ENCODE measurements at places on chromosomes 2 and 18.
A peak's percentile ranks its signal among the peaks of the same experiment; 100 is the strongest.

DNA sequence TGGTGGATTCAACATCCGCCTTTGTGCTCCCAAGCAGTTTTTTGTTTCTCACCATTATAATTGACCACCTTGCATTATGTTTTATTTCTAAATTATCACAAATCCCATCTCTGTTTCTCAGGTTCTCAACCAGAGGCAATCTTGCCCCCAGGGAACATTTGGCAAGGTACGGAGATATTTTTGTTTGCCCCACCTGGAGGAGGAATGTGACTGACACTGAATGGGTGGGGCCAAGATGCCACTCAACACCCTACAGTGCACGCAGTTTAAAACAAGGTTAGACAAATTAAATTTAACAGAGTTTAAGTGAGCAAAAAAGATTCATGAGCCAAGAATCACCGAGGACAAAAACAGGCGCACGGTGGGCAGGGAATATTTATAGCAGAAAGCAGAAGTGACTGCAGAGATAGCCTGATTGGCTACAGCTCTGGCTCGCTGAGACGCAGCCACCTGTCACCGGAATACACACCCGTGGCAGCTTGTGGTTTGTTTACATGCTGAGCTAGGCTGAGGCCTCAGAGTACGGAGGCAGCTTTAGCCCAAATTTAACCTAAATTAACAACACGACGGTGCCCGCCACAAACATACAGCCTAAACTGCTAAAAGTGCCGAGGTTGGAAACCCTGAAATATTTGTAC, 150.0 kb upstream of the ALKAL2 start:
- no peak for DNase-seq

GRCh38 chr2:219079417-219079816, 18.7 kb upstream of the IHH start:
- DNase-seq: no peak

- peak; percentile 83 for DNase-seq
Observed at GRCh38 chr2:191038241-191038725, 24.3 kb upstream of the STAT1 start.

DNA sequence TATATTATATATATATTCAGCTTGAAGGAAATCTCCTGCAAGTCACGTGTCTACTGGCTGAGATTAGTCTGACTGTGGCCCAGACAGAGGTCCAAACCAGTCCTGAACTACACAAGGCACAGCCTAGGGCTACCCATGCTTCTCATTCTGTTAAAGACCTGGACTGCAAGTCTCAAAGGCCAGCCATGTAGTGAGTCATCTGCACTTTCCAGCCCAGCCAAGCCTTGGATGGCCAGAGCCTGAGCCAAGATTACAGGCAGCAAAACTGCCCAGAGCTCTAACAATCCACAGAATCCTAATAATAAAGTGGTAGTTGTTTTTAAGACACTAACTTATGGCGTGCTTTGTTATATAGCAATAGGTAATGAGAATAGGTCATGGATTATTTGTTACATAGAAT, 259.6 kb downstream of the SS18 start:
- DNase-seq: peak; percentile 77

DNA sequence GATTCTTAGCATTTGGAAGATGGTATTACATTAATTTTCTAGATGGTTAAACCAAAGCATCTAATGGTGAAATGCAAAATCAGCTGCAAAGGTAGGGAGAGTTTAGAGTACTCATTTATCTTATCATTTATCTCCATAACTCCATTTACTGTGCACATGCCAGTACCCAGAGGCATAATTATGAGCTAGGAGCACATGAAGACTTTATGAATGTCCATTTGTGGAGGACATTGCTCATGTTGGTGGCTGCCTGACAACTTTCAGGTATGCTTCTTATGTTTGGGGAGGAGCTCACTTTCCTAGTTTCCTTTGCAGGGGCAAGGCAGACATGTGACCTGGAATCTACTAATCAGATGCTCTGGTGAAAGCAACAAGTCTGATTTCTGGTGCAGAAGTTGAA, 134.0 kb downstream of the NRP2 start:
- DNase-seq: no peak

- no peak for DNase-seq
Observed at GRCh38 chr18:49521216-49521835, 34.3 kb upstream of the C18orf32 start.

GRCh38 chr2:31192396-31192795, 24.9 kb downstream of the CAPN14 start:
- no peak for DNase-seq

- DNase-seq: peak; percentile 67
Observed at GRCh38 chr18:47215554-47216138, 35.8 kb downstream of the SKOR2 start.

DNA sequence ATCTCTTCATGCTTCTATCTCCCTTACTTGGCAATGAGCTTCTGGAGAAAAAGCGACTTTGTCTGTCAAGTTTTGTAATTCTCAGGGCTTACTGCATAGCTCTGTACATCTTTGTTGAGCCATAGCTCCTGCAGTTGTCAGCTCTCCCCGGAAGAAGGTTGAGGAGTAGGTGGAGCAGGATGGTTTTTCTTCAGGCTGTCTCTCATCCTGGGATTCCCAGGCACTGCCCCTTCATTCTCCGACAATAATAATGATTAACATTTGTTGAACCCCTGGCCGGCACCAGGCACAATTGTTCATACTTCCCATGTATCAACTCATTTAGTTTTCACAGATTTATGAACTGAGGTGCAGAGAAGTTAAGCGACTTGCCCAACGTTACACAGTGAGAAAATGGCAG, 23.5 kb upstream of the RHOB start:
- no peak for DNase-seq

DNA sequence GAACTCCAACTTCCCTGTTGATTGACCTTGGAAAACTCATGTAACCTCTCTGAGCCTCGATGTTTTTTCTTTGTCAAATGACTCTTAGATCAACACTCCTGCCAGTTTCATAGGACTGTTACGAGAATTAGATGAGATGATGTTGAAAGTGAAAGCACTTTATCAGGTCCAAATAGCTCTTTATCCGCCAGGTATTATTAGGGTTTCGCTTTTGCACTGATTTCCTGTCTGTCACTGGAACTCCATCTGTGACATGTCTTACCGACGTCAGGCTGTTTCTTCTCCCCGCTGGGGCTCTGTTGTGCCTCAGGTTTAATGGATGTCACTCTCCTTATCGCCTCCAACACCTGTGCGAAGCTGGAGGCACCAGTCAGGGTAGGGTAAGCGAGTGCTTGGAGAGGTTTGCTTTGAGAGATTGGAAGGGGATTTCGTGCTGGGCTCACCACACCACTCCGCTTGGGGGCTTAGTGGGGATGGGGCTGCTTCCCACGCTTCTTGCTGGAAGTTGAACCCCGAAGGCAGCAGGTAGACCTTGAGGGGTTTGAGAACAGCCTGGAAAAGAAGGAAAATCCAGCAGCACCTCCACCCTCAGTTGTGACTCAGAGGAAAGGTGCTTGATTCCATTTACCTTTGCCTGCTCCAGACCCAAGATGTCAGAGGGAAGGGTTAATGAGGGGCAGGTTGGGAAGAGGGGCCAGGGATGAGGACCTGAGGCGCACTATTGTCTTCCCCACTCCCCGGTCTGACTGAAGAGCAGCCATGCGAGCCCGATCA, 4.3 kb downstream of the GAD1 start:
- no peak for DNase-seq

DNA sequence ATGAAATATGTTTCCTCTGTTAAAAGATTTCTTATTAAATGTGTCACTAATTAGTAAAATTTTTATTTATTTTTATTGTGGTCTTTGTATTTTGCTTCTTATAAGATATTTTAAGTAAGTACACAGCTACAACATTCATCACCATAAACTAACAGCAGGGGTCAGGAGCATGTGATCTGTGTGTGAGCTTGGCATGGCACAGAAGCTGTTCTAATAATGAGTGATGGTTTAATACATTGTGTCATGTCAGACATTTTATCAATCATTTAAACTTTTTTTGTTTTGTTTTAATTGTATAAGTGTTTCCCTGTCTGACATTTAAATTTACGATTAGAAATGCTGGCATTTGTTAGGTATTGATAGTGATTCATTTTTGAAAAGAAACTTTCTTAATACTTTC, 585.4 kb downstream of the DSC3 start:
- no peak for DNase-seq

- DNase-seq: no peak
Observed at GRCh38 chr2:144632809-144633208, 112.9 kb upstream of the ZEB2 start.

DNA sequence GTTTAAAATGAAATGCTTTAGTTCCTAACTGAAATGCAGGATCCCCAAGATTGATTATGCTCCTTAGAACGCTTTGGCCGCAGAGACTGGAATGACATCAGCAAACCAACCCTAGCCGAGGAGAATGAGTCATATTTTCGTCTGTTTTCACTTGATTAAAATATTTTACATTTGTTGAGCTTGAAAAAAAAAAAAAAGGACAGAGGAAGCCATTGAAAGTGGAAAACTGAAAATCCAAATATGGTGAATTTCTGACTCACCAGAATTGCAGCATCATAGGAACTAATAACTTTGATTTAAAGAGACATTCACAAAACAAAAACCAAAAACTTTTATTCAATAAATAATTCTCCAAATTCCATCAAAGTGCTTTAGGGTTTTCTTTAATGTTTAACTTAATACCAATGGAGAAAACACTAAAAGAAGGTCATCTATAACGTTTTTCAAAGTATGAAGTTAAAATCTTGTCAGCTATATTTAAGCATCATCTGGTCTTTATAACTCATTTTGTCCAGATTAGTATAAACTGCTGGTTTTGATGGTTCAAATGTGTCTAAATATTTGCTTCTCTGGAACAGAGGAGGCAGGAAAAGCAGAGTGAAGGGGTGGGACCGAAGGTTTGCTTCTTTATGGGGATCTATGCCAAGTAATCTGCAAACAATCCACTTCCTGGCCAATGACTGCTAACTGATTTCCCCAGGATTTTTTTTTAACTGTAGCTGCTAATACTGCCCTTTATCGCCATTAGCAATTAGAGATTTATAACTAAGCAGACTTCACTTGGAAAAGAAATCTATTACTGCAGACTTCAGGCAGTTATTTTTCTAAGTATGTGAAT, 30.9 kb upstream of the COL5A2 start:
- DNase-seq: peak; percentile 95

DNA sequence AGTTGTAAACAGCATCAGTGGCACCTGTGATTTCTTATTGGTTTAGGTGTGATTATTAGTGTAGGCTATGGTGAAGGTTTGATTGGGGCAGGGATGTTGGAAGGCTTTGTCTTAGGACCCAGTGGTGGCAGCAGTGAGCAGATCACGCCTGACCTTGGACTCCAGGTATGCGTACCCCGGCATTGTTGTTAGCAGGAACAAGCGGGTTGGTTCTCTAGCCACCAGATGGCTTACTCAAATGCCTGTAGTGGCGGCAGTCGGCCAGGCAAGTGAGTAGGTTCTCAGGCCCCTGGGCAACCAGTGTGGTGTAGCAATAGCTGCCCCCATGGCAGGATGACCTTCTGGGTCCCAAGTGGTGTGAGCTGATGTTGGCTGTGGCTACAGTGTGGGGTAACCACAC, 558.3 kb downstream of the KCNJ3 start:
- DNase-seq: no peak

DNA sequence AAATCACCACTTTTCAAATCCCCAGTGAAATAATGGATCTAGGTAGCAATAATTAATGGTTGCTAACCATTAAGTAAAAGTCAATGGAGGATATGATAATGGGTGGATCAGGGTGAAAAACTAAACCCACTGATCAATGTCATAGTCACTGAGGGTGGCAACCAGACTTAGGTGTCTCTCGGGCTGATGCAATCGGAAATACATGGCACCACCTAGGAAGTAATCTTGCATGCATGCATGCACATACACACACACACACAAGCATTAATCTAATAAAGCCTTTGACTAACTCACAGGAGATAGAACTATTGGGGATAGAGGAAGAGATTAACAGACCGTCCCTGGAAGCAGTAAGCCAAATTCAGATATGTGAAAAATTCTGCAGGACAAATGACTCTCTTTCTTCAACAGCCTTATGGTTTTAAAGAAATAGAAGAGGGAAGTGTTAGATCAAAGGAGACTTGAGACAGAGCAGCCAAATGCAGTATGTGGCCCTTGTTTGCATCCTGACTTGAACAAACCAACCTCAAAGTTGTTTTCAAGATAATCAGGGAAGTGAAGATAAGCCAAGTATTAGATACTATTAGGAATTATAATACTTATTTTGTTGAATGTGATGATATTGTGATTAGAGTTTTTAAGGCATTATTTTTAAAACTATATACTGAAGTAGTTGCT, 186.0 kb upstream of the RMP24 start:
- no peak for DNase-seq

- DNase-seq: peak; percentile 55
Observed at GRCh38 chr2:174606336-174606735, 8.7 kb upstream of the WIPF1 start.

DNA sequence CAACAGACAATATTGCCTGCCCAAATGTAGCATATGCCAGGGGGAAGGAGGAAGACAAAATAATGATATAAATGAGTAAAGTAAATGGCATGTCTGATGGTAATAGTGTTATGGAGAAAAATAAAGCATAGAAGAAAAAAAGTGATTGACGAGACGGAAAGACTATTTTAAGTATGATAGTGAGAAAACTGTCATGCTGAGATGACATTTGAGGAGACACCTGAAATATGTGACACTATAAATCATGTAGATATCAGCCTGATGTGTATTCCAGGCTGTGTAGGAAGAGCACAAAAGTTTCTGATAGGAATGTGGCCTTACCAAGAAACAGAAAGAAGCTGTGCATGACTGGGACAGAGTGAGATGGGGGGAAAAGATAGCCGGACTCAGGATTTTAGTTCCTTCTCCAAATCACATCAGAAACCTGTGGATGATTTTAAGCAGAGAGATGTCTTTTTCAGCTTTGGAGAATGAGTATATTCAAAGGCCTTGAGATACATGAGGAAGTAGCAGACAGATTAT, 387.3 kb upstream of the SYT4 start:
- peak; percentile 13 for DNase-seq

- DNase-seq: peak; percentile 61
Observed at GRCh38 chr2:152468899-152469692, 134.1 kb downstream of the FMNL2 start.

DNA sequence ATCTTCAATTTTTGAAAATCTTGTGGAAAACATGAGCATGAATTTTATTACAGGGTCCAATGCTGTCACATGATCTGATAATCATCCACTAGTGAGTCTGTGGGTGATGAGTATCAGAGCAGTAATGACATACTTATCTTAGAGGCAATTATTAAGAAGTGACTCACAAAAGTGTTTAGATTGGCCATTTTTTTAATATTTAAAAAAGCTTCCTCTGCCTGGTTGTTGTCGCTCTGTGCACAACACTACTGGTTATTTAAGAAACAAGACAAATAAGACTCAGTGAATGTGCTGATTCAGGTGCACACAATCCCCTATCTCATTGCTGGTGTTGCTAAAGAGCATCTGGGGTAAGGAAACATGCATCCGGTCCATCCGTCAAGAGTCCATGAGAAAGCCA, 665.8 kb upstream of the ZEB2 start:
- peak; percentile 22 for DNase-seq

- no peak for DNase-seq
Observed at GRCh38 chr18:3319399-3319798, 57.5 kb downstream of the MYL12B start.

DNA sequence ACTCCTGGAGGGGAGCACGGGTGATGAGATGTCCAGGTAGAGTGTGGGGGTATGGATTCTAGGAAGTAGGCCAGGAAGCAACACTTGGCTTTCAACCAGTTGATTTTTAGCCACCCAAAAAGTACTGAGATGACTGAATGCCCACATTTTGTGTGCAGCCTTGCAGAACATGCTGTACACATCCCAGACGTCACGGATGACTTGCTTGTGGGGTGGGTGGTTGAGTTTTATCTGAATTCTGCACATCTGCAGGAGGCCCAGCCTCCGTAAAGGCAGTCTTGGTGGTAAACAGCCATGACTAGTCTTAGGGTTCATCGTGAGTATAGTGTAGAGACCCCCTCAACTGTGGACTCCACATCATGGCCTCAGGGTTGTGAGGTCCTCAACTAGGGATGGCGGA, 53.3 kb upstream of the CCDC195 start:
- no peak for DNase-seq
